Fibroblast of lung (primary cell): ENCODE measurements at places on chromosomes 7 and 10.

DNA sequence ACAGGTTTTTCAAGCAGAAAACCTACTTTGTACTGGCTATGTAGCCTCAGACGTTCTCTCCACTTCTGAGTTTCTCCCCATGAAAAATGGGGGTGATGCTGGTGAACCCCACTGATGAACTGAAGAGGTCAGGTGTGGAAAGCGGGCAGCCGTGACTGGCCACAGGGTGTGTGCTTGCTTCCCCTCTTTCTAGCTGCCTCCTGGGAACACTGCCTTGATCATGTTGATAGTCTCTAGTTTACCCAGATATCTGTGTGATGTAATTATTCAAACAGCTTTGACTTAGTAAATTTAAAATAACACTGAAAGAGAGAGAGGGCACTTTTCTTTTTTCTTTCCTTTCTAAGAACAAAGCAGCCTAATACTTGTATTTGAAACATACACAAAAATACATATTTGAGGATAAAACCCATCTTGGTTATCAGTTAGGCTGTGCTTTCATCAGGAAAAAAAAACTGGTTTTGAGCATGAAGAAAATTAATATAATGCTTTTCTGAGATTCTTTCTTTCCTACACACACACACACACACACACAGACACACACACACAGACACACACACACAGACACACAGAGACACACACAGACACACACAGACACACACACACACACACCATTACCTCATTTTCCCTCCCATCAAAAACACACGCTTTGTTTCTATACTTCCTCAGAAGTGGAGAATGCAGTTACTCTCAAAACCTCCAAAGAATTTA lies 76.7 kb downstream of the MACC1 start:
- no peaks in the 10 kb centered on the region for H3K27me3 ChIP-seq
- H3K27ac ChIP-seq, result no peak overlapping the region
- H3K4me3 ChIP-seq, result no peak overlapping the region
- H3K36me3 ChIP-seq, result no peaks in the 10 kb centered on the region
- DNase-seq, result peak; percentile 28

DNA sequence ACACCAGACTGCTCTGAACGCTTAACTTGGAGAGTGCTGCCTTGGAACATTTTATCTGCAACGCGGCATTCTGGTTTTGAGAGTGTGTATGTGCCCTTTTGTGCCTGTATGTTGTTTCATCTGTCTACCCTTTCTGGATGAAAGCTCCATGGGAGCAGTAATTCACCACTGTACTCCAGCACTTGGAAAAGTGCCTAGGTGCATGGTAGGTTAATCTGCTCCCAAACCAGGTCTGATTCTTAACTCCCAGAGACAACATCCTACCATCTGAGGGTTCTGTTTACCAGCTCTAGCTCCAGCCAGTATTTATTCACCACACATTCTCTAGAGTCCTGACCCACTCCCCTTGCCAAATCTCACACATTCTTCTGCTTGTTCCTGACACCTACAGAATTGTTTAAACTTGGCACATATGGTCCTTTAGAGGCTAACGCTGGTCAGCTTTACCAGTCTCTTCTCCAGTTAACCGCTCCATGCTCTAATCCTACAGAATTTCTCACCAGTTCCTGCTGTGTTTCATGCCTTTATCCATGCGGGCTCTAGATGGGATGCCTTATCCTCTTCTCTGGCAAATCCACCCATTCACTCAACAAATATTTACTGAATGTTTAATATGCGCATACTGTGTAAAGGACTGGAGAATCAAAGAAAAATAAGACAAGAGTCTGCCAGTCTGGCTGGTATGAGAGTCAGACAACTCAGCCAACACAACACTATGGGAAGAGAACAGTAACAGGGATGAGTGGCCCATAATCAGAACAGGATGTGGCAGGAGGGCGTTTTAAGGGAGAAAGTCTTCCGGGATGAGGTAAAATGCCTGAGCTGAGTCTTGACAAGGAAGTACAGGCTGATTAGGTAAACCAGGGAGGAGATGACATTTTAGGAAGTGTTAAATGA lies 46.3 kb downstream of the MTPN start:
- peak; percentile 80 for DNase-seq
- H3K4me1 ChIP-seq, result no peaks in the 10 kb centered on the region
- no peak overlapping the region for H3K4me3 ChIP-seq
- H3K27me3 ChIP-seq, result no peaks in the 10 kb centered on the region

DNA sequence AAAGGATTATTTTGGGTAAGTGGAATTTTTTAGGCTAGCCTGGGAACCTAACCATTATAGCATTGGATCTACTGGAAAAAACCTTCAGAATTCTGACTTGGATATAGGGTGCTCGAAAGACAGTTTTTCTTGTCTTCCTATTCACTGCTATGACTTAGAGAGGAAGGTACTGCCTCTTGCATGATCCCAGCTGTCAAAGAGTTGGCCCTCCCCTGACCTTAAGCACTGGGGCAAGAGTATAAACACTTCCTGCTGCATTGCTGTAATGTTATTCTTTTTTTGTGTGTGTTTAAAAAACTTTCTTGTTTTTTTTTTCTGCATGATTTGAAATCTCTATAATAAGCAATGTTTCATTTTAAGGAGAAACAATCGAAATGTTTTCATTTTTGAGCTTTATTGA lies 113.0 kb downstream of the LRMDA start:
- H3K27me3 ChIP-seq, result no peaks in the 10 kb centered on the region
- H3K4me1 ChIP-seq, result no peaks in the 10 kb centered on the region
- no peak overlapping the region for H3K4me3 ChIP-seq
- H3K27ac ChIP-seq, result no peak overlapping the region
- H3K36me3 ChIP-seq, result no peaks in the 10 kb centered on the region

GRCh38 chr10:4503076-4503475 lies 322.9 kb upstream of the AKR1E2 start:
- H3K4me1 ChIP-seq, result peaks cover 9% of the 10 kb centered on the region
- H3K4me3 ChIP-seq, result no peak overlapping the region
- H3K27ac ChIP-seq, result no peak overlapping the region

DNA sequence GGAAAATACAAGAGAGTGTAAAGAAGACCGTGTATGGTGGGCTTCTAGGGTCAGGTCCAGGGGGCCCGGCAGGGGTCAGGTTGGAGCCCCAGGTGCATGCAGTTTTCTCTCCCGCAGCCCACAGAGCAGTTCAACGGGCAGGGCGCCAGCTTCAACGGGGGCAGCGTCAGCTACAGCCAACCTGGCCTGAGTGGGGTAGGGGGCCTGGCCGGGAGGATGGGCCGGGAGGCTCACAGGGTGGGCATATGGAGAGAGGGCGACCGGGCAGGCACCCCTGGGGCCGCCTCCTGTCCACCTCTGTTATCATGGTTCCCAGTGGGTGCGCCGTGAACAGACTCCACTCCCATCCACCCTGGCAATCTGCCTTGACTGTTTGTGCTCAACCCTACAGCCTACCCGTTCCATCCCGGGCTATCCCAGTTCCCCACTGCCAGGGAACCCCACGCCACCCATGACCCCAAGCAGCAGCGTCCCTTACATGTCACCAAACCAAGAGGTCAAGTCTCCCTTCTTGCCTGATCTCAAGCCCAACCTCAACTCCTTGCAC lies 11.5 kb downstream of the ZMIZ2 start:
- peaks cover 36% of the 10 kb centered on the region for H3K36me3 ChIP-seq
- no peak overlapping the region for H3K4me3 ChIP-seq
- H3K27me3 ChIP-seq, result no peaks in the 10 kb centered on the region

- H3K4me3 ChIP-seq, result no peak overlapping the region
- no peak overlapping the region for H3K27ac ChIP-seq
- no peaks in the 10 kb centered on the region for H3K36me3 ChIP-seq
- no peaks in the 10 kb centered on the region for H3K4me1 ChIP-seq
Measured at GRCh38 chr7:155365146-155365874, 67.6 kb downstream of the INSIG1 start.

- no peak overlapping the region for H3K4me3 ChIP-seq
- no peaks in the 10 kb centered on the region for H3K36me3 ChIP-seq
- peak; percentile 56 for DNase-seq
- peaks cover 5% of the 10 kb centered on the region for H3K27me3 ChIP-seq
Measured at GRCh38 chr10:98045785-98046389, 15.5 kb upstream of the CRTAC1 start.

DNA sequence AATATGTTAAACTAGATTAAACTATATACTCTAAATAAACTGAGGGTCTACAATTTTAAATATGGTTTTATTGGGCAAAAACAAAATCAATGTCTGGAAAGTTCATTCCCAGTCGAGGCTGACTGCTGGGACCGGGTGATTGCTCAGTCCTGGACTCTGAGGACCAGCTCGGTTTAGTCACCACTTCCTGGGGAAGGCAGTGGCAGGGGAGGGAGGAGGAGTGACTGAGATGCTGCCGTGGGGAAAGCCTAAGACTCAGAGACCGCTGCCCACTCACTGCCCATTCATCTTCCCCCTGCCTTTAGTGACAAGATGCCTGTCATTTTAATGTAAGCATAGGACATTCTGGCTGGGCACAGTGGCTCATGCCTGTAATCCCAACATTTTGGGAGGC lies 29.0 kb downstream of the ATOH7 start:
- no peaks in the 10 kb centered on the region for H3K4me1 ChIP-seq
- H3K4me3 ChIP-seq, result no peak overlapping the region
- H3K27me3 ChIP-seq, result no peaks in the 10 kb centered on the region
- DNase-seq, result peak; percentile 79

DNA sequence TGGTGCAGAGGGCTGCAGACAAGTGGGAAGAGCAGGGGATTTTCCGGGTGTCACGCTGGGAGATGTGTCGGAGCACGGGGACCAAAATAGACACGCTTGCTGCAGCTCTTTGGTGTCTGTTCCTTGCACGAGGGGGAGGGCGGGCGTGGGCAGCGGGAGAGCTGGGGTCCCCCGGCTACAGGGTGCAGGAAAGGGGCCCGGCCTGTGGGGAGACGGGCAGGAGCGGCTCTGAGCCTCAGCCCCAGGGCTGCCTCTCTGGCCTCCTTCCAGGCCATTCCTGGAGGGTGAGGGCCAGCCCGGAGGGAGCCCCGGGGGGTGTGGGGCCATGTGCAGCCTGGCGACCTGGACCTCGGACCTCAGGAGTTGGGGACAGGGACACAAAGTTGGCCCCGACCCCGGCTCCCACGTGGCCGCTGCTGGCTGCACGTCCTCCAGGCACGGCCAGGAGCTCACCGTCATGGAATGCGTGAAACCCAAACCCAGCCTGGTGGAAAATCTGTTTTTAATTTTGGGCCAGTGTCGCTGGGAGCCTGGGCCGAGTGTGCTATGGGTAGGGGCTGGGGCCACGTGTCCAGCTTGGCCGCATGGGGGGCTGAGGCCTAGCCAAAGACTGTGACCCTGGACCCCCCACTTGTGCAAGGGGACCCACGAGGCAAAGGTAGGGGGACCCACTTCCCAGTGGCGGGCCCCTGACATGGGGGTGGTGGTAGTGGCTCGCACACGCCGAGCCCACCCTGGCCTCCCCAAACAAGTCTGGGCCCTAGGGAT lies 6.6 kb downstream of the TTYH3 start:
- peaks cover 63% of the 10 kb centered on the region for H3K4me1 ChIP-seq
- peak overlapping the region; percentile 93 for H3K27ac ChIP-seq
- DNase-seq, result peak; percentile 77

DNA sequence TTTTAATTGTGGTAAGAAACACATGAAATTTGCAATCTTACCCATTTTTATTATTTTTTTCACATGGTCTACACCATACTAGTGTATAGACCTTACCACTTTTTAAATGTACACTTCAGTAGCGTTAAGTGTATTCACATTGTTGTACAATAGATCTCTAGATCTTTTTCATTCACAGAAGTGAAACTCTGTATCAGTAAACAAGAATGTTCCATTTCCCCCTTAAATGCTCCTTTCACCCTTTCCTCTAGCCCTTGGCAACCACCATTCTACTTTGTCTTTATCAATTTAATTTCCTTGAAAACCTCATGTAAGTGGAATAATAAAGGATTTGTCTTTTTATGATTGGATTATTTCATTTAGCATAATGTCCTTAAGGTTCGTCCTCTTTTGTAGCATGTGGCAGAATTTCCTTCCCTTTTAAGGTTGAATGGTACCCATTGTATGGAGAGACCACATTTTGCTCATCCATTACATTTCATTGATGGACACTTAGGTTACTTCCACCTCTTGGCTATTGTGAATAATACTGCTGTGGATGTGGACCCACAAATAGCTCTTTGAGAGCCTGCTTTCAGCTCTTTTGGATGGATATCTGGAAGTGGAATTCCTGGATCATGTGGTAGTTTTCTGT lies 45.7 kb downstream of the SNX10 start:
- DNase-seq, result no peak
- no peaks in the 10 kb centered on the region for H3K4me1 ChIP-seq
- H3K27ac ChIP-seq, result no peak overlapping the region
- no peak overlapping the region for H3K4me3 ChIP-seq
- H3K27me3 ChIP-seq, result no peaks in the 10 kb centered on the region

- H3K36me3 ChIP-seq, result no peaks in the 10 kb centered on the region
- no peaks in the 10 kb centered on the region for H3K4me1 ChIP-seq
- H3K27me3 ChIP-seq, result no peaks in the 10 kb centered on the region
- no peak overlapping the region for H3K4me3 ChIP-seq
Measured at GRCh38 chr10:111558211-111558610, 481.4 kb downstream of the ADRA2A start.

GRCh38 chr7:94507962-94508361 lies 1.6 kb upstream of the CASD1 start:
- no peak overlapping the region for H3K27ac ChIP-seq
- H3K27me3 ChIP-seq, result no peaks in the 10 kb centered on the region

DNA sequence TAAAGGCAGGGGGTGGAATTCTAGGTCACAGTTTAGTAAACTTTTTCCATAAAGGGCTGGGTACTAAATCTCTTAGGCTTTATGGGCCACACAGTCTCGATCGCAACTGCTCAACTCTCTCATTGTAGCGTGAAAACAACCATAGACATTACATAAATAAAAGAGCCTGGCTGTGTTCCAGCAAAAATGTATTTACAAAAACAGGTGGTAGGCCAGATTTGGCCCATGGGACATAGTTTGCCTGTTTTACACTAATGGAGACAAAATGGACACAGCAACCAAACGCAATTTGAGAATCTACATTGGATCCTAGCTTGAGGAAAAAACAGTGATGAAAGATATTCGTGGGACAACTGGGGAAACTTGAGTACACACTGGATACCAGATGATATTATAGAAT lies 23.2 kb upstream of the MALSU1 start:
- H3K4me1 ChIP-seq, result no peaks in the 10 kb centered on the region
- H3K4me3 ChIP-seq, result no peak overlapping the region
- no peak for DNase-seq
- no peaks in the 10 kb centered on the region for H3K36me3 ChIP-seq
- H3K27ac ChIP-seq, result no peak overlapping the region

DNA sequence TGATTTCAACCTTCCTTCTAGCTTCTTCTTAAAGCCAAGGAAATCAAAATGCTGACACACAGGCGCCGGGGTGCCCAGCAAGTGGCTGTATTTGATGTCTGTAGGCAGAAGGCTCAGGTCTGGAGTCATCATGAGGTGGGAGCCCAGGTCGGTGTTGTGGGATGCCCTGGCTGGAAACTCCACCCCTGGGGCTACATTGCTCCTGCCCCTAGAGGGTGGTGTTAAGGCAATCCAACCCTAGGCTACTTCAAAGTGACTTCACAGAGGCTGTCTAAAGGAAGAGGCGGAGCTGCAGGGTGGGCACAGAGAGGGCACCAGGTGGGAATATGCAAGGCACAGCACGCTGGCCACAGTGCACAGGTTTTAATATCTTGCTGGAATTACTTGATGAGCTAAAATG lies 200.9 kb downstream of the ADAM12 start:
- no peak overlapping the region for H3K27ac ChIP-seq
- H3K27me3 ChIP-seq, result no peaks in the 10 kb centered on the region
- H3K36me3 ChIP-seq, result no peaks in the 10 kb centered on the region
- no peaks in the 10 kb centered on the region for H3K4me1 ChIP-seq
- H3K4me3 ChIP-seq, result no peak overlapping the region

- H3K27me3 ChIP-seq, result no peaks in the 10 kb centered on the region
- DNase-seq, result no peak
- H3K4me1 ChIP-seq, result no peaks in the 10 kb centered on the region
- no peak overlapping the region for H3K27ac ChIP-seq
- no peaks in the 10 kb centered on the region for H3K36me3 ChIP-seq
- H3K4me3 ChIP-seq, result no peak overlapping the region
Measured at GRCh38 chr7:158348446-158348845, 239.2 kb downstream of the PTPRN2 start.
